Neural crest cell (in vitro differentiated cells): ENCODE measurements at places on chromosomes 16 and 17.

DNA sequence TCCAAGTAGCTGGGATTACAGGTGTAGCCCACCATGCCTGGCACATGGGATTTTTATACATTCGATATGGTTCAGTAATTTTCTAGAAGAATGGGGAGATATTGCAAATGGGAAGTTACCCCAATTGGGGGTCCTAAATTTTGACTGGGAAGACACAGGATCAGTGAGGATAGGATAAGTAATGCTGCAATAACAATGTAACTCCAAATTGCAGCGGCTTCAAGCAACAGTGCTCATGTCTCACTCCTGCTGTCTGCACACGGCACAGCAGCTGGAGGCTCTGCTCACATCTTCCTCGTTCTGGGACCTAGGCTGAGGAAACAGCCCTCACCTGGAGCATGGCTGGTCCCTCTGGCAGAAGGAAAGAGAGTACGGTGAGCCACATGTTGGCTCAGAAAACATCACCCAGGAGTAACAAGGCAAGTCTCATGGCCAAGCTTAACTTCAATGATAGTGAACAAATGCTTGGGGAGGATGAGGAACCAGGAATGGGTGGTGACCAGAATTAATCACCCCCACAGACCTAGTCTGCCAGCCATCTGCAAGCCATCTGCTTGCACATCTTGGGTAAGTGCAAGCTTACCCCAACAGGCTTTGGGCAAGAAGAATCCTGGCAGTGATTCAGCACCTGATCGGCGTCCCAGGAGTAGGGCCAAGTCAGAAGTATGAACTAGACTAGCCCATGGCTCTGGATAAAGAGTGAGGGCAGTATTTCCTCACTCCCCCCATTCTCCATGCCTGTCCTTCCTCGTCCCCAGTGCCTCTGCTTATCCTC lies 229.2 kb downstream of the COPRS start:
- no peak for DNase-seq

GRCh38 chr17:8041979-8042378 lies 3.1 kb downstream of the ALOX15B start:
- DNase-seq, result no peak

- DNase-seq, result no peak
Measured at GRCh38 chr17:60766778-60767190, 89.1 kb downstream of the BCAS3 start.

GRCh38 chr17:67041531-67041930 lies 2.8 kb upstream of the CACNG1 start:
- no peak for DNase-seq

- DNase-seq, result no peak
Measured at GRCh38 chr16:82302042-82302727, 132.2 kb upstream of the MPHOSPH6 start.

- DNase-seq, result no peak
Measured at GRCh38 chr17:40072040-40072734, 9.4 kb downstream of the THRA start.

- no peak for DNase-seq
Measured at GRCh38 chr17:15920758-15921239, 24.1 kb upstream of the ADORA2B start.

DNA sequence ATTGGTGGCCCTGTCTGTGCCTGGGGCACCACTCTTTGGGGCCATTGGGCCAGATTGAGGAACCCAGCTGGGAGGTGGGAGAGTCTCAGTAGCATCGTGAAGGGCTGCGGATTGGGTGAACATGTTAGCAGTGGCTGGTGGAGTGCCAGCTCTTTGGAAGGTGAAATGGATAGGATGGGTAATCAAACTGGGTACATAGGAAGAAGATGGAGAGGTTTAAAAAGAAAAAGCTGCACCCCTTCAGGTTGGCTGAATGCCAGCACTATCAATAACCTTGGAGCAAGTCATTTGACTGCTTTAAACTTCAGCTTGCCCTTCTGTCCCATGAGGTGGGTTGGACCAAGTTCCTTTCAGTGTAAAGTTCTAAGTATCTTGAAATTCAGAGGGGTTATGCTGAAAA lies 95.0 kb downstream of the RPTOR start:
- no peak for DNase-seq

- DNase-seq, result no peak
Measured at GRCh38 chr17:40901981-40902474, 17.0 kb upstream of the KRT20 start.

DNA sequence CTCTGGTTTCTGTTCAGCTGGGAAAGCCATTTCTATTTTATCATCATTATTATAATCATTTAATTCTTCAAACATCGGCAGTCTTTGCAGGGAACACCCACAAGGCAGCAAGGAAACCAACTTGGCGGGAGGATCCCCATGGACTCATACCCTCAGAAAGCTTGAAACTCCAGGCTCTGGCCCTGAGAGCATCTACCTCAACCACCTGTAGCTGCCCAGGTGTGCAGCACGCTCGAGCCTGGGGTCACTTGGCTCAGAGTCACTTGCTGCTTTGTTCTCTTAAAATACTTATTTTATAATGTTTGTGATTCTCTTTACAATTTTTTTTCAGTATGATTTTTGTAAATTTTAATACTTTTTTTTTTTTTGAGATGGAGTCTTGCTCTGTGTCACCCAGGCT lies 6.8 kb upstream of the ZNF423 start:
- no peak for DNase-seq

GRCh38 chr17:19292377-19292711 lies 55.2 kb downstream of the EPN2 start:
- no peak for DNase-seq

GRCh38 chr17:49472527-49472926 lies 22.6 kb upstream of the NGFR start:
- peak; percentile 34 for DNase-seq

DNA sequence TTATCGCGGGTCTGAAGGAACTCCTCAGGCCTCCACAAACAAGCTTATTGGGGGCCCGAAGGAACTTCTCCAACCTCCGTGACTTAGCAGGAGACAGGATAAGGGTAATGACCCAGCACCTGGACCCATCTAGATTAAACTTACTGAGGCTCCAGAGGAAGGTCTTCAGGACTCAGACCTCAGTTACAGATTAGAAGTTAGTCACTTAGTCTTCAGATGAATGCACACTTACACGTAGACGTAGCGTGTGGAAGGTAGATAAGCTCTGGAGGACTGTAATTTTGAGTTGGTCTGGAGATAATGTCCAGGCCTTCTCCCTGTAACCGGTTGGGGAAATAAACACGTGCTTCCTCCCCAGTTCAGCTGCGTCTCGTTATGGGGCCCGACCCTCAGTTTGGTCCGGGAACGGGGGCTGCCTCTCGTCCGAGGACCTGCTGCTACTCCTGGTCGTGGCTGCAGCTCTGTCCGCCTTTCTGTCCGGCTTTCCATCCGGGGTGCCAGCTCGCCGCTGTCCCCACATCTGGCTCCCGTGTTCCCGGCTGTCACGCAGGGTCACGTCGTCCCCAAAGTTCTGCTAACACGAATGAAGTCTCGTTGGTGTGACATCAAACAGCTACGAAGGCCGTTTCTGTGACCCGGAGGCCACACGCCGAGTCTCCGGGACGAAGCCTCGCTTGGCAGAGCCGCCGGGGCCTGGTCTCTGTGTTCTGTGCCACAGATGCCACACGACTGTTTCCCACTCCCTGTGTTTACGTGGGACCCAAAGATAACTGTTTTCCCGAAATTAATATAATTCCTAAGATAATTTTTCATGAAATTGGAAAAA lies 11.8 kb upstream of the SECTM1 start:
- DNase-seq, result no peak

DNA sequence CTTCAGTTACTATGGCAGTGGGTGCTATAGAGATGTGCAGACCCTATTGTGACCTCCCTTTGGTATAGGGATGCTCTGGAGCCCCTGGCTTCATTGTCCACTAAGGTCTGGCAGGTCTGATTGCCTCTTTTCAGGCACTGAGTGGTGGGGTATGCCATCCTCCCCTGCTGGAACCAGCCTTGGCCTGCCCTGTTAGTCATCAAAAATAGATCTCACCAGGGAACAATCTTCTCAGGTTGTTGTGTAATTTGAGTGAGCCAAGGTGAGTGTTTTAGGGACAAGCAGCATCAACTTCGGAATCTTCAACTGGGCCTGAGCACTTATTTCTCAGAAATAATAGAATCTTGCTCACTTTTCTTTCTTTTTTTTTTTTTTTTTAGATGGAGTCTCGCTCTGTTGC lies 19.6 kb downstream of the HMOX2 start:
- DNase-seq, result no peak

DNA sequence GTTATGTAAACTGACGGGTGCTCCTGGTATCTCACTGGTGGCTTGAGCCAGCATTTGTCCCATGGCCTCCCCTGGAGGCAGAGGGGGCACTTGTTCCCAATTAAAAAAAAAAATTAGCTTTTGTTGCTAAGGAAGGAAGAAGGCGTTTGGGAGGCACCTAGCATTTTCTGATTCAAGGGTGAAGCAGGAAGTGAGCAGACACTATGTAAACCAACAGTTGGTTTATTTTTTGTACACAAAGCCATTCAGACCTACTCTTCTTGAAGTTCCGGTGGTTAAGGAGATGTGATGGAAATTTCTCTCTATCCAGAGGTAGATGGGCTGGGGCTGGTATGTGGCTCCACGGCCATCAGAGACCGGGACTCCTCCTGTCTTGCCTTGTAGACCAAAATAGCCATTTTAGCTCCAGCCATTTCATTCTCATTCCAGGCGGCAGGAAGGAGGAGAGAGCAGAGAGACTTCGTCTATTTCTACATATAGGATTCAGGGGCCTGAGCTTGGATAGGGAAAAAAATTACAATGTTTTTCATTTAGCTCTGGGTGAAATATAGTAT lies 103.0 kb downstream of the SNX29 start:
- DNase-seq, result no peak
